ENCODE measurements at places on chromosomes 1 and 21. TPM values are rescaled to one million over a fixed set of nuclear protein-coding genes. Genes with fewer than 3 reads are reported as not detected.

- DNase-seq: no peak
These were observed 22.6 kb upstream of the RAB3GAP2 start for GRCh38 chr1:220294846-220295301.

DNA sequence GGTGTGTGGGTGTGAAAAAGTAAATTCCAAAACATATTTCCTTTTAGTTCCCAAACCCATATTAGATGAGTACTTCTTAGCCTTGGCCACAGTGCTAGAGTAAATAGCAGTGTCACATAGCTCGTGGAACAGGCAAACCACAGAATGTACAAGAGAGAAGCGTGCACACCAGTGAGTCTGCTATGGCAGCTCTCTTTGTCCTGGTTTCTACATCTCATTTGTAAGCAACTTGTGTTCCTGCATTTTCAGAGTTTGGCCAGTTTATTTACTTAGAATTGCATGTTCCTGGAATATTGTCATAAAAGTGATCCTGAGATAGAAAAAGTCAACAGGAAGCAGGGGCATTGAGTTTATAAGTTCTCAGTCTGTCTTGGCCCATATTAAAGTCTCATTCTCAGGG, 142.1 kb downstream of the DHRS3 start:
- DNase-seq: no peak

The SHISAL2A gene
- not detected for total RNA-seq

DNA sequence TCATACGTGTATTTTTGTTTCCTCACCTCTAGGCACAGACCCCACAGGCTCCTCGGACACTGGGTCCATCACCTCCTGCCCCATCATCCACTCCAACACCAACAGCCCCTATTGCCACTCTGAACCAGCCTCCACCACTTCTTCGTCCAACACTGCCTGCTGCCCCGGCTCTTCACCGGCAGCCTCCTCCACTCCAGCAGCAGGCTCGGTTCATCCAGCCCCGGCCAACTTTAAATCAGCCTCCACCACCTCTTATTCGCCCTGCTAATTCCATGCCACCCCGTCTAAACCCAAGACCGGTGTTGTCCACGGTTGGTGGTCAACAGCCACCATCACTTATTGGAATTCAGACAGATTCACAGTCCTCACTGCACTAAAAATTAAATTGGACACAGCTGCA, 13.2 kb upstream of the TRAF5 start:
- no peak for DNase-seq

The NES gene
- total RNA-seq: 6.0 TPM

The RGS8 gene
- 0.17 TPM for total RNA-seq

DNA sequence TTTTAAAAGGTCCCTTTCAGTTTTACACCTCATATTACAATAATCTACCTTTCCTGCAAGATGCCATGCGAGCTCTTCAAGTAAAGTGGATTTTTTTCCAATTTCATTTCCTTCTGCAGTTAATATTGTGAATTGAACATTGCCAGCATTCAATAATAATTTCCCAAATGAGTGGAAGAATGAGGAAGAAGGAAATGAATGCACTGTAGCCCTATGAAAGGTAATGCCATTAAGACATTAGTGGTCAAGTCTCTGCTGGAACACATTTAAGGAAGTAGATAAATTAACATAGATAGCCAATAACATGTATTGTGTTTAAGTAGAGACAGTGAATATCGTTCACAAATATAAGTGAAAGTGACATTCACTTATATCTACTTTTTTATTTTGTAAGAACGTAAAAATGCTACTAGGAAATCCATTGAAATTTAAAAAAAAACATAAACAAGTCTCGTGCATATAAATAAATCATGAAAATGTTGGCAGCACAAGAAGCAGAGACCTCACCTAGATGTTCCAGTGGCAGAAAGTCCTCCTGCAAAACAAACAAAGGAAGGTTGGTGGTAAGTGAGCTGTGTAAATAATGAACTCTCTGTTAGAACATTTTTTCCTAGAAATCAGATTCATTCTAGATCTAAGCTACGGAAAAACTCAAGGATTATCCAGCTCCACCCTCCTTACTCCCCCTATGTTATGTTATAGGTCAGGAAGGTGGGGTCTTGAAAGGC, 17.7 kb downstream of the FCRL3 start:
- DNase-seq: no peak

GRCh38 chr21:21158376-21158918, 160.2 kb downstream of the NCAM2 start:
- no peak for DNase-seq

DNA sequence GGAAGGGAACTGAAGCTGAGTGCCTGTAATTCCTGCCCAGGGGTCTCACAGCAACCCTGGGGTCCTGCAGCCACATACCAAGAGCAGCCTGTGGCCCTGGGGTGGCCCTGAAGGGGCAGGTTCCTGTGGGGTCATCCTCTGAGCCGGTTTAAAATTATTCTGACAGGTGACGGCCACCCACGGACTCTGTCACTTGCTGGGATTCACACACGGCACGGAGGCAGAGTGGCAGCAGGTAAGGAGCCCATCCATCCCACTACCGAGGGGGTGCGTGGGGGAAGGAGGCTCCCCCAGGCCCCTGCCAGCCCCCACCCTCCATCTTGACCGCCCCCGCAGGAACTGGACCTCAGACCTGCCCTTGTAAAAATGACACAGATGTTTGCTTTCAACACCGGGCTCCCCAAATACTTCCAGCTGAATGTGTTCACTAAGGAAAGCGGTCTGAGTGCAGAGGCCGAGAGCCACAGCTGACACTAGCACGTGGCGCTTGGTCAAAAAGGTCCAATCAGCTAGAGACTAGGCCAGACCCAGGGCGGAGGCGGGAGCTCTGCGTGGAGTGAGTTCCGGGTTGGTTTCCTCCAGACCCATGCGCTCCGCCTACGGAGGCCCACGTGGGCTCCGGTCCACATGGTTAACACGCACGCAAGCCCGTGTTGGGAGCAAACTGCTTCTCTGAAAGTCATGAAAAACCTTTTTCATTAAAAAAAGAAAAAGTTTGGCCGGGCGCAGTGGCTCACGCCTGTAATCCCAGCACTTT, 10.0 kb downstream of the YBEY start:
- no peak for DNase-seq

The TBX15 gene
- total RNA-seq: 41.0 TPM

The CFHR1 gene
- not detected for total RNA-seq

- DNase-seq: no peak
These were observed 86.8 kb upstream of the RAB4A start for GRCh38 chr1:229184066-229184465.

GRCh38 chr1:222543817-222544216, 4.1 kb downstream of the HHIPL2 start:
- DNase-seq: no peak

The A3GALT2 gene
- not detected for total RNA-seq

- no peak for DNase-seq
These were observed 701.2 kb upstream of the PTBP2 start for GRCh38 chr1:96020378-96020777.

GRCh38 chr1:155884031-155884960, 24.9 kb downstream of the SYT11 start:
- no peak for DNase-seq
